PC-9 (cell line): ENCODE measurements at places on chromosomes 4 and X.
A peak's percentile ranks its signal among the peaks of the same experiment; 100 is the strongest.

- DNase-seq, result no peak
Observed at GRCh38 chrX:54223581-54223980, 40.5 kb upstream of the FAM120C start.

DNA sequence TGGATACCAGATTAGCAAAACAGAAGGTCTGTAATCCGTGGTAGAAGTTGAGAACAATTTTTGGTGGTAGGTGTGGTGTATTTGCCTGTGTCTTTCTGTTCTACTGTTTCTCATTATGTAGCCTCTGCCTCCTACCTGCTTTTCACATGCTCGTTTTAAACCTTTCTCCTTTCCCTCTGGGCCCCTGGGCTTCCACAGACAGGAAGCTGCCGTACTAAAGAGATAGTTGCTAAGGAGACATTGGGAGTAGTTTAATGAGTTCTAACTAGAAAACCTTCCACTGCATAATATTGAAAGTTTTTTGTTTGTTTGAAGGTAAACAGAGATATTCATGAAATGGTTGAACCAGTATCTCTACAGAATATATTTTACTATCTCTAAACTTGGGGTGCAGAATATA is 107.8 kb downstream of the STOX2 start:
- no peak for DNase-seq

DNA sequence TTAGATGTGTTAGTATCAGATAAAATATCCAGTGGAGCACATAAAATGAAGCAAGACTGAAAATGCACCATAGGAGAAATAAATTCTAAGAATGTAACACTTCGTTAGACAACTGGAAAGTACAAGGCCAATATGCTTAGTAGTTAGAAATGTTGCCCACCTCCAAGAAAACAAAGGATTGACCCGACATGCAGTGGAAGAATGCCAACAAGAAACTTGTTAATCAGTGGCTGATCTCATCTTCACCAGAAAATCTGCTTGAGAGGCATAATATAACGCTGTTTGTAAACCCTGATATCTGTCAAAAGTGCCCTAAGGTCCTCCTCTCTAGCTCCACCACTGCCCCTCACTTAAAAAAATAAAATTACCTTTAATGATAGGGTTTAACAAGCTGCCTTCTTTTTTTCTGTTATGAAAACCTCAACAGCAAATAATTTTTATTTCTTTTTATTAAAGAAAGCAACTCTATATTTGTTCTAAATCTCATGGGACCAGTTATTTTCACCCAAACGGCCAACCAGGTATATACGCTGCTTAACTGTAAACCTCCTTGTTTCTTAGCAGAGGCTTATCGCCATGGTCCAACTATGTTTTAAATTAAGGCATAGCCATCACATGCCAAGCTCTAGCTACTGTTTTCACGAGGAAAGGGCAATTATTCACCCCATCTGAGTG is 1.8 kb downstream of the RASGEF1B start:
- DNase-seq, result no peak

- no peak for DNase-seq
Observed at GRCh38 chr4:27604692-27605091, 744.1 kb downstream of the STIM2 start.

GRCh38 chrX:1434871-1435240 is 17.9 kb downstream of the ASMTL start:
- no peak for DNase-seq

DNA sequence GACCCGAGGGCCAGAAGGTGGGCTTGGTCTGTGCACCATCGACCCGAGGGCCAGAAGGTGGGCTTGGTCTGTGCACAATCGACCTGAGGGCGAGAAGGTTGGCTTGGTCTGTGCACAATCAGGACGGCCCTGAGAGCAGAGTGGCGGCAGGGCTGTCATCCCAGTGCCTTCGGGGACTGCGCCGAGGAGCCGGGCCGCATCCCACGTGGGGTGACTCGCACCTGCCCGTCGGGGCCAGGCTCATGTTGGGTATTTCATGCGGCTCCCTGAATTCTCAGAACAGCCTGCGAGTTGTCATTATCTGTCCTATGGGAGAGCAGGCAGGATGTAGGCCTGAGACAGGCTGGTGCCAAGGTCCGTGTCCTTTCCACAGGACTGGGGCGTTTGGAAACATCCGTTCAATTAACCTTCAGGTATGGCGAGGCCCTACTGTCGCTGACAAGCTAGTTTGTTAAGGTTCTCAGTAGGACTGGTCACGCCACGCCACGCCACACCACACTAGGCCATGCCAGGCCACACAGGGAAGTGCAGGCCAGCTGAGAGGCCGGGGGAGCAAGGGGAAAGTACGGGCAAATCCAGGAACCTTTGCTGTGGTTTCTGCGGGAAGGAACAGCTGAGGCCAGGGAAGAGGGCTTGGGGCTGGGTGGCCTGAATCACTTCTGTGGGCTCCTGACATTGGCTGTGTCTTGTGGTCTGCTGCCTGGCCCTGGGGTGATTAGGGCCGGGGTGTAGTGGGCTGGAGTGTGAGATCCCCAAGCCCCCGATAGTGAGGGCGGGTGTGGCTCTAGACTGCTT is 182.9 kb downstream of the AFAP1 start:
- no peak for DNase-seq

GRCh38 chr4:114417214-114417613 is 181.4 kb upstream of the UGT8 start:
- no peak for DNase-seq

DNA sequence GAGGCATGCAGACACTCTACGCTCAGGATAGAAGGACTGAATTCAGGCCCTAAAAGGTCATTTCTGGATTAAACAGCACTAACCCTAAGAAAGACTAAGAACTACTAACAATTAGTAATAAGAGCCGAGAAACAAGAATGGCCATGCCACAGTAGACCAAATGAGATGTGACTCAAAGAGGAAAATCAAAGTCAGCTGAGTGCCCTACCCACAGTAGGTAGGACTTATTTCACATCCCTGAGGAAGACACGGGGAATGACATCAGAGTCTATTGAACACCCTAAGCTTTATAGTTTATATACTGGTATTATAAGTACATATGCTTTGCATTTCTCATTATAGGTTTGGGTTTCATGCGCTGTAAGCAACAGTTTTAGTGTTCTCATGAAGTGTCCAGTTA is 2.7 kb upstream of the ARSJ start:
- DNase-seq, result no peak

DNA sequence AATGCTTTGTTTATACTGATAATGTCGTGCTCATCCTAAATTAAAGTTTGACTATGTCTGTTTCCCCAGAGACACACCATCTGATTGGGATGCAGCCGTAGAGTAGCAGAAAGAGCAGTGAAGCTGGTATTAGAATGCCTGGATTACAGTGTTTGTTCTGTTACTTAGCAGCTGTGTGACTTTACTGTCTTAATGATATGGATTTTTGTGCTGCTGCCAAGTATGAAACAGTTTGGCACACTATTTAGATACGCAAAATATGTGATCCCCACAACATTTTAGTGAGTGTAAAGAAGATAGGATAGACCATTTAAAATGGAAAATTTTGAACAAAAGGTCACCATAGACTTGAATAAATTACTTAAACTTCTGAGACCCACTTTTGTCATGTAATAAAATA is 1.2 kb upstream of the CHIC1 start:
- DNase-seq, result no peak

- no peak for DNase-seq
Observed at GRCh38 chr4:63578383-63578782, 830.9 kb downstream of the TECRL start.

- DNase-seq, result no peak
Observed at GRCh38 chr4:184433258-184433892, 41.0 kb downstream of the IRF2 start.

DNA sequence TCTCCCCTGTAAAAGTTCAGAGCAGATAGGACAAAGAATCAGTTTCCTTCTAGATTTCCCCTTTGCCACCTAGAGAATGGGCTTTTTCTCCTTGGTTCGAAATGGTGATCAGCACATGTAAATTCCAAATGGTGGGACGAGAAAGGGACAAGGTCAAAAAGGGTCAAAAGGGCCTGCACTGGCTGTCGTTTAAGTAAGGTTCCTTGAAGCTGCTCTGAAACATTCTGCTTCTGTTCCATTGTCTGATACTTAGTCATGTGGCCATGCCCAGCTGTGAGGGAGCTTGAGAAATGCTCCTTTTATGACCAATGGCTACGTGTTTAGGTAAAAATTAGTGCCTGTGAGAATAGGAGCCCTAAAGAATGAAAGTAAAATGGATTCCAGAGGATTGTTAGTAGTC is 165.9 kb upstream of the CENPE start:
- DNase-seq, result no peak

GRCh38 chrX:38279188-38279587 is 48.1 kb downstream of the RPGR start:
- no peak for DNase-seq

GRCh38 chrX:13747836-13748235 is 13.3 kb downstream of the OFD1 start:
- peak; percentile 49 for DNase-seq

DNA sequence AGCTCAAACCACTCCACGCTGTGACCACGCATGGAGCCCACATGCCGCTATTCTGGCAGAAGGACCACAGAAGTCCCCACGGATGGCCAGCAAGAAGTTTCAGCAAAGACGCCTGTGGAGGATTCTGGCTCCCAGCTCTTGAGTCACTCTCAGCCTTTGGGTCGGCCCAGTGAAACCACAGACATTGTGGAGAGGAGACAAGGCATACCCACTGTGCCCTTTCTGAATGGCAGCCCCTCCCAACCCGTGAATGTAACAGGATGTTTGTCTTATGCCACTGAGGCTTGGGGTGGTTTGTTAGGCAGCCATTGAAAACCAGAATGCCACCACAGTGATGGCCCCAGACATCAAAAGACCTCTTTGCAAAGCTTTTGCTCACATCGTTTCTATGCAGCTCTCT is 42.7 kb downstream of the ABLIM2 start:
- DNase-seq, result no peak

DNA sequence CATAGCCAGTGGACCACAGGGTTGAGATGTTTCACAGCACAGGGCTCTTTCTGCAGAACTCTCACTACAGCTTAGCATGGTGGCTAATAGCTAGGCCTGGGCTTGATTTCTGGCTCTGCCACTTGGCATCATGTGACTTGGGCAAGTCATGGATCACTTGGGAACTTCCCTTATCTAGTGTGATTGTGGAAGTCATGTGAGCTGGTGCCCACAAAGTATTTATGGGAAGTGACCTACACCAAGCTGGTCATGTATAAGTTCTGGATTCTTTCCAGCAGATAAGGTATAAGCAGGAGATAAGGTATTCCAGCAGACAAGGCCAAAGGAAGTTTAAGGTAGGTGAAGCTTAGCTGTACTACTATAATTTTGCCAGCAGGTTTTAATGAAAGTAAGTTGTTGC is 61.0 kb downstream of the REELD1 start:
- no peak for DNase-seq

DNA sequence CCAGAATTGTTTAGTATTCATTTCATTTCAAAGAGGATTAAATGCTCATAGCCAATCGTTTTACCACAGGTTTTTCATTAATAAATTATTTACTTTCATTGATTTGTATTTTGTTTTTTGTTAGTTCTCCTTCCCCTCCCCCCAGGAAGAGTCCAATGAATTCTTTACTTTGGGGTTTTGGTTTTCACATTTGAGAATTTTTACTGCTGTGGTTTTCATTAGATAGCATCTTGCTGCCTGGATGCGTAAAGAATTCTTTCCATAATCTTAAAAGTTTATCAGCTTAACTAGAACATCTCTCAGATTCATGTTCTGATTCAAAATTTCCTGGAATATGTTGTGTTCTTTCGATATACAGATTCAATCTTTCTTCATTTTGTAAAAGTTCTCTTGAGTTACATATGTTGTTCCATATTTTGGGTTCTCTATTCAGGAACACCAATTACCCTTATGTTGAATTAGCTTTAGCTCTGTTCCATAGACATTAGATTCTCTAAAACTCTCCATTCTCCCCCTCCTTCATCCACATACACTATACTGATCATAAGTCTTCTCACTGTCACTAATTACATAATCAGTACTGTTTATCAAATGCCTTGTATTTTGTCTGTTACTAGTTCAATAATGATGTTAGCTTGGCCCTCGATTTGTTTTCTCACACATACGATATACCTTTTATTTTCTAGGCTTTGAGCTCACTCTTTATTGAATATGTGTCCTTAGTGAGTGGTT is 184.4 kb downstream of the CAMK2D start:
- no peak for DNase-seq

- peak; percentile 85 for DNase-seq
Observed at GRCh38 chr4:8599657-8600056, 7.1 kb downstream of the CPZ start.

GRCh38 chr4:41652971-41653370 is 95.6 kb downstream of the PHOX2B start:
- DNase-seq, result no peak

DNA sequence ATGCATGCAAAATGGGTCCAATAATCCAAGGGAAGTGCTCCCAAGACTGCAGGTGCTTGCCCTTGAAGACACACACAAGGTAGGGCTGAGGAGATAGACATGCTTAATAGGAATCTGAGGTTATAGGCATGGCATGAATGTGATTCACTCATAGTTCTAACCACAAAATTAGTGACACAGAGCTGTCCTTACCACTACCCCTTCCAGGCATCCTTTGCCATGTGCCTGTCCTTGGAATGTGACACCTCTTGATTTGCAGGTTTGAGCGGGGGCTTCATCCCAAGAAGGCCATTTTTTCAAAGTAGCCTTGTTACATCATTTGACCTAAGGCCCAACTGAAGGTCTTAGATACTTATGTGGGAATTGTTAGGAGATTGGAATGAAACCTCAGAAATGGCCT is 112.5 kb downstream of the CCNG2 start:
- DNase-seq, result peak; percentile 40

DNA sequence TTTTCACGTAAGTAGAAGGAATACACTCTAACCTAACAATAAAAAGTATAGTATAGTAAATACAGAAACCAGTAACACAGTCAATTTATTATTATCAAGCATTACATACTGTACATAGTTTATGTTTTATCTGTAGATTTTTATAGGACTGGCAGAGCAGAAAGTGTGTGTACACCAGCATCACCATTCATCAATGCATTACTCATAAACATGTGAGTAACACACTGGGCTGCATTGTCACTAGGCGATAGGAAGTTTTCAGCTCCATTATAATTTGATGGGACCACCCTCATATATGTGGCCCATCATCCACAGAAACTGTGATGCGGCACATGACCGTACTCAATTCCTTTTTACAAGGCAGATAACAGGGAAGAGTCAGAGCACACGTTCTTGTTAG is 137.8 kb upstream of the RBPJ start:
- no peak for DNase-seq

- DNase-seq, result no peak
Observed at GRCh38 chr4:113952452-113953029, 26.9 kb downstream of the ARSJ start.

GRCh38 chr4:23455456-23456158 is 434.2 kb downstream of the PPARGC1A start:
- no peak for DNase-seq
